ENCODE measurements at places on chromosomes 7 and 10. TPM values are rescaled to one million over a fixed set of nuclear protein-coding genes. Genes with fewer than 3 reads are reported as not detected.
A peak's percentile ranks its signal among the peaks of the same experiment; 100 is the strongest.

CCDC201 gene
- total RNA-seq, result not detected

UCMA gene
- total RNA-seq, result not detected

DNA sequence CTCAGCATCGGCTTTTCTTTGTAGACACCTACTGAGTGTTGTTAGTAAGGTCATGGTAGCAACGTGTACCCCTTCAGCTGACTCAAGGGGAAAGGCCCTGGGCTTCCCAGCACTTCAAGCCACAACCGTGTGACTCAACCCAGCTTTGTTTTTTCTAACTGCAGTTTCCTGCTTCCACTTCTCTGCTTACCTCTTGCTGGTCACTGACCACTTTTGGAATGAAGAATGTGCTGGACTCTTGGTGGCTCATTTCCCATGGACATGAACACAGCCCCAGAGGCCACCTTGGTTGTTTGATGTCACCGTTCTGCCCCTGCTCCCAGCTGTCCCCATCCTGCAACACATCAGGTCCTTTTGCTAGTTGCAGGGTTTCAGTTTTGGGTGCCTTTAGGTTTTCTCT is 69.5 kb upstream of the ZNF438 start:
- DNase-seq, result no peak

- no peak for DNase-seq
Observed at GRCh38 chr10:78876449-78876848, 192.3 kb upstream of the ZMIZ1 start.

GRCh38 chr10:101379663-101380352 is 25.8 kb downstream of the BTRC start:
- DNase-seq, result no peak

- DNase-seq, result no peak
Observed at GRCh38 chr10:78993261-78993945, 75.4 kb upstream of the ZMIZ1 start.

GRCh38 chr7:45695249-45695995 is 121.3 kb downstream of the ADCY1 start:
- DNase-seq, result peak; percentile 4

GRCh38 chr7:94700926-94701554 is 45.1 kb upstream of the SGCE start:
- no peak for DNase-seq

GRCh38 chr7:88262562-88262961 is 42.7 kb upstream of the SRI start:
- DNase-seq, result no peak
